ENCODE measurements at places on chromosomes 1 and 21.

- DNase-seq, result peak; percentile 38
Observed at GRCh38 chr1:78651241-78651640, 1.6 kb downstream of the IFI44 start.

- DNase-seq, result peak; percentile 12
Observed at GRCh38 chr1:214192825-214193643, 87.9 kb upstream of the SMYD2 start.

GRCh38 chr1:175887981-175888428 lies 144.6 kb upstream of the TNR start:
- peak; percentile 48 for DNase-seq

DNA sequence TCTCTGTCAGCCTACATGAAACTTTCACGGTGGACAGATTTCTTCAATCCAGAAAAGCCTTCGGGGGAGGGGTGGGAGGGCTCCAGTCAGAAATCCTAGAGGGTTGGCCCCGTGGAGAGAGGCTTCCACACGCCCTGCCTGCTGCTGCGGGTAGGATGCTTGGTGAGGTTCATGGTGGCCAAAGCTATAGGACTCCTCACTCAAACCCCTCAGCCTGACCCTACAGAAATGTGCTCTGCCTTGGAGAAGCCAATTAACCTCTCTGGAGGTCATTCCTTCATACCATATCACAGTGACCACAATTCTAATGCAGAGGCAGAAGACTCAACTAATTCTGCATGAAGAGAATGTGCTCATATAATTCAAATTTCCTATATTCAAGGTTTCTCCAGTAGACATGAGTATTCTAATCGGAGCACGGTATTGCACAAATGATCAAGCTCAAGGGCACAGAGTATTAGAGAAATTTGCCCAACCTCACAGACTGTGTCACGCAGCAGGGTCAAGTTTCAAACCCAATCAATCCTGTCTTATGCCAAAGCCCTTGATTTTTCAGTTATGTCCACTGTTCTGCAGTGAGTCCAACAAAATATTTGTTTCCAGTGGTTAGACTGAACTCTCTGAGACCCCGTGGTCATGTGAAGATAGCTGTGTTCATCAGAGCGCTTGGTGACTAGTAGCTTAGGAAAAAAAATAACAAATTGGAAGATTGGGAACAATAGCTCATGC lies 104.8 kb downstream of the TOMM20 start:
- no peak for DNase-seq

DNA sequence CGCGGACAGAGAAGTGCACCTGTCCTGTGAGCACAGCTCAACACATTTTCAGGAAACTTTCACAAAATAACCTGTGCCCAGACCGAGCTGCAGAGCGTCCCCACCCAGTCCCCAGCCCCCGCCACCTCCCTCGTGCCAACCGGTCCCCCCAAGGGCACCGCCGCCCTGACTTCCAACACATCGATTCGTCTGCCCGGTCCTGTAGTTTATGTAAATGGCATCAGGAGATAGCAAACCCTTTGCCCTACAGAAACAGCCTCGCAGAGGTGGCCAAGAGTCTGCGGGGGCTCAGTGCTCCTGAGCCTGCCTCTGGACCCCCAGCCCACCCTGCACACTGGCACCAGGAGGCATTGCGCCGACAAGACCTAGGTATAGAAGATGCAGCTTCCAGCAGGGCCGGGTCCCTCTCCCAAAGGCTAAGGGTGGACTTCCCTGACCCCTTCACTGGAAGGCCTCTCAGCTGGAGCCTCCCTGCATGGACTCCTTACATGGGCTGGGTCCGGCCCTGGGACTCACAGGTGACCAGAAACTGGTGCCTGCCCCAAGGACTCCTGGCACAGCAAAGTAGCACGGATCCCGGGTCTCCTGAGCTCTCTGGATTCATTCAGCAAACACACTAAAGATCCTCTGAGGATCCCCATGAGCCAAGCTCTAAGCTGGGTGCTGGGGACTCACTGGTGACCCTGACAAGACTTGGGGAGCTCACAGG lies 6.6 kb upstream of the PLEKHG5 start:
- no peak for DNase-seq

- peak; percentile 50 for DNase-seq
Observed at GRCh38 chr1:50978144-50978851, 8.3 kb downstream of the CDKN2C start.

DNA sequence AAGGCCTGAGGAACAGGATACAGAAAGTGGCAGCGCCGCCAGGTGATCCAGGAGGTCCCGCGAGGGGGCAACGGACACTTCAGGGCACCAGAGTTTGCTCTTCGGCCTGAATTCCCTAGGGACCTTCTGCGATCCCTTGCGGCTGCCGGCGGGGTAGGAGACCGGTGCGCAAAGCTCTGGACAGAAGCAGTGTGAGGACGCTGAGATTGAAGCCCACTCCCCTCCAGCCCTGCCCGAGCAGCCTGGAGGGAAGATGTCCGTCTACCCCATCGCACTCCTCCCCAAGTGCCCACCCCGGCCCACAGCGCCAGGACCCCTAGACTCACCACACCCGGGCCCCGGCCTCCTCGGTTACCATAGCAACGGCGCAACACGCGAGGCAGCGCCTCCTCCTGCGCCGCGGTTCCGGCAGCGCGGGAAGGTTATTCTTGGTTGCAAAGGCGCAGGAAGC lies at the start of gene ANKRD45:
ANKRD45 (minus strand) TSS at position 361 of the 451 bp plus-strand sequence. CDS start 10,433 bp downstream, outside the sequence.
- peak; percentile 46 for DNase-seq

DNA sequence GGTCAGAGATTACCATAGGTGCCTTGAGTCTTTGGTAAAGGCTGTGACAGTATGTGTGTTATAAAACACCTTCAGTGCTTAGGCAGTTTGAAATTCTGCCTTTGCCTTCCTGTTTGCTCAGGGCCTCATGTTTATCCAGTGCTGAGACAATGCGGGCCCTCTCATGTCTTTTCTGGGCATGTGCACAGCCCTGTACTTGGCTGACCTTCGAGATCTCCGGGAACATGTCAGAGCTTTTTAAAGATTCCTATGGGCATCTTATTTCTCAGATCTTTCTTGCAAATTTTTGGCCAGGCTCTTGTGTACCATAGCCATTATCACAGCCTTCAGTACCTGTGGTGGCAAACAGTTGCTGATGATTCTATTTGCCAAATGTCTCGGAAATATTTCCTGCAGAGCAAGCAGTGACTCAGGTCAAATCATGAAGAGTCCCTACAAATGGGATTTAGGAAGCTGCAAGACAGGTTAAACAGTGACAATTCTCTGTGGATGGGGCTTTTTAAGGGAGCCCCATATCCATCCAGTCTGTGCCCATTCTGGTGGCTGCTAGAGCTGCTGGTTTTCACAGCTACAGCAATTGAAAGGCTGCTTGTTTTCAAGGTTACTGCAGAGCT lies 42.1 kb downstream of the HOOK1 start:
- no peak for DNase-seq

DNA sequence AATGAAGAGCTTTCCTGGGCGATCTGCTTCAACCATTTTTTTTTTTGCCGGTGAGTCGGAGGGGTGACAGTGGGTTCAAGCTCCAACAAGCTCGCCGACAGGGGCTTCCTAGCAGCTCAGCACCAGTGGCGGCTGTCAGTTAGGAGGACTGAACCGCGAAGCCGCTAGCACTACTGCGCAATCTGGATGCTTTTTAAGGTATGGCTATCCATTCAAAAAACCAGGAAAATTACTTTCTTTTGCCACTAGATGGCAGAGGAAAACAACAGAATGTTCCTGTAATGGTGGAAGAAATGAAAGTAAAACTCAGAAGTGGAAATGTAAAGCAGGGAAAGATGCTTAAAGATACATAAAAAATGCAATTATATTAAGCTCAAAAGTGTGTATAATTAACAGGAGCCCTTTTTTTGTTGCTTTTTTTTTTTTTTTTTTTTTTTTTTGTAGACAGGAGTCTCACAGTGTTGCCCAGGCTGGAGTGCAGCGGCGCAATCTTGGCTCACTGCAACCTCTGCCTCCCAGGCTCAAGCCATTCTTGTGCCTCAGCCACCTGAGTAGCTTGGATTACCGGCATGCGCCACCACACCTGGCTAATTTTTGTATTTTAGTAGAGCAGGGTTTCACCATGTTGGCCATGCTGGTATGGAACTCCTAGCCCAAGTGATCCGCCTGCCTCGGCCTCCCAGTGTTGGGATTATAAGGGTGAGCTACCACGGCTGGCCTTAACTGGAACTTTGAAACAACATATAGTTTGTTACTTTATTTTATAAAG lies 8.5 kb downstream of the KYAT3 start:
- peak; percentile 68 for DNase-seq

- DNase-seq, result no peak
Observed at GRCh38 chr1:8790987-8791386, 26.5 kb downstream of the RERE start.

DNA sequence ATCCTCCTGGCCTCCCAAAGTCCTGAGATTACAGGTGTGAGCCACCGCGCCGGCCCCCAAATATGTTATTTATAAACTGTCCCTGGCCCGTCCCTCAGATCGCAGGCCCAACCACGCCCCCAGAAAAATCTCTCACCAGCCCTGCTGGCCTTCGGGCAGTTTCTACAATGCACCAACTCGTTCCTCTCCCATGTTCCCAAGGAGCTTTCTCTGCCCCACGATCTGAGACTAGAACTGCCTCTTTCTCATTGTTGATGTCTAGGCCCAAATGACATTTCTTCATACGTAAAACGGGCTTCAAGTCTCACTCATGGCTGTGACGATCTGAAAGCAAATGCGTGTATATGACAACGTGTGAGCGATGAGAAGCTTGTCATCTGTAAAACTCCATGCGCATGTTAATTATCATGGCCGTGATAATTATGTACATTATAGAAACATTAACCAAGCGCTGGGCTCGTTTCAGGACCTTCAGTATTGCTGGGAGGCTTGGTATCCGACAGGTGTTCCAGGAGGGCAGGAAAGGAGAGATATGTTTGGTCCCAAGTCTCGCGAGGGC lies 748 bp upstream of the NIPAL3 start:
- no peak for DNase-seq

DNA sequence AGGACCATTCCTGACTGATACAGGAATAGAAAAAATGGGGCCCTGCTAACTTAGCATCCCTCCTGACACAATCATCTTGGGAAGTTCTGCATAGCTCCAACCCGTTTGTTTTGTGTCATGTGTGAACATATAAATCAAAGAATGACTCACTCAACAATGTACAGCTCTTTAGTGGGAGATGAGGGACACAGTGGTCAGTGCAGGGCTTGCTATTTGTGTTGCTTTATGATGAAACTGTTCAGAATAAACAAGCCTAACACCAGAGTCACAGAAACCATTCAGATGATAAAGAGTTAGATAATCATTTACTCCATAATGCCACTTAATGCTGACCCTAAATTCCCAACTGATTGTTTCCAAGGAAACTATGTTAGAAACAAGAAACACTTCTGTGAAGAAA lies 154.2 kb upstream of the ZNHIT6 start:
- peak; percentile 22 for DNase-seq

DNA sequence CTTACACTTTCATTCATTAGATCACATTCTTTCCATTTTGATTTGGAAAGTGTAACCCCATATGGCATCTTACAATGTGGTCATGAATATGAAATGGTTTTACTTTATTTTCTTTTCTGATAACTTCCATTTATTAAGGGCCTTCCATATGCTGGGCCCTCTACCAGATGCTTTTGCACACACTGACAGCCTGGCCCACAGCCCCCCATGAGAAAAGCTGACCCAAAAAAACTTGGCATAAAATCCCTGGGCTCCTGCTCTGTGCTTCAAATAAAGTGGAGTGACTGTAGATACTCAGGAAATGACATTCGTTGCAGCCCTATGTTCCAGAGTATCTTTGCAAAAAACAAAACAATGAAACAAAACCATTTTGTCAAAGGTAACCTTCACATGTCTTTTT lies 48.8 kb downstream of the PRDX6 start:
- DNase-seq, result no peak

DNA sequence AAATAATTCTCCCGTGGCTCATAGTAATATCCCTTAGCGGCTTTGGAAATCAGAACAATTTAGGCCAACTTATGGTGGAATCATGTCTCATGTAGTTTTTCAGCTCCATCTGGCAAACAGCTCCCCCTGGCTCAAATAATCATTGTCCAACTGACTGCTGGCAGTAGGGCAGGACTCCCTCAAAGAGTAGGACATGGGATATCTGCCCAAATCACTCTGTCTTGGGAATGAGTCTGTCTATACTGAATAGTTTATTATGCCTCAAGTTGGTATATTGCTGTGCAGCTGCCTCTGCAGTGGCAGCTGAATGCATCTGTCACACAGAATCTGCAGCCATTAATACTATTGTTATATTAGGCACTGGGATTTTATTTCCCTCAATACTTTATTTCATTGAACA lies 255.7 kb downstream of the COL11A1 start:
- DNase-seq, result peak; percentile 54
